Tongue (tissue), 3 donors: ENCODE measurements at places on chromosomes 3 and 15. TPM values are rescaled to one million over a fixed set of nuclear protein-coding genes. Genes with fewer than 3 reads are reported as not detected.
A peak's percentile ranks its signal among the peaks of the same experiment; 100 is the strongest.

- no peak for DNase-seq
Observed at GRCh38 chr15:101618851-101619614, 33.1 kb downstream of the TM2D3 start.

GRCh38 chr15:37017031-37017625 is 83.2 kb downstream of the MEIS2 start:
- no peak for DNase-seq

GRCh38 chr15:89803941-89804800 is 10.5 kb downstream of the ANPEP start:
- no peak for DNase-seq

DNA sequence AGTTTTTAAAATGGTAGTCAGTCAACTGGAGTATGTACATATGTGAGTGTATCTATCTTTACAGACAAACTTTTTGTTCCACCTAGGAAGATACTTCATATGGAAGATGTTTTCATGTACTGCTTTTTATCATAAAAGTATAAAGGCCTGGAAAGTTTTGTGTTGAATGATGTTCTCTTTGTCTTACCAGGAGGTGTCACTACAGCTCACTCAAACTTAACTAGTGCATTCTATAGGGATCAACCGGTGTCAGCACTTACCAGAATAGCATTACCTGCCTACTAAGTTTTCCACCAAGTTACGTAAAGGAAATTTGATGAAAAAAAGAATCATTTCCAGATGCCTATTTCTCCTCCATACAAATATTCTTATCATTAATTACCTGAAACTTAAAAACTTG is 522.6 kb upstream of the SEMA6D start:
- DNase-seq: peak; percentile 59

GRCh38 chr15:58355382-58355971 is 76.3 kb upstream of the LIPC start:
- no peak for DNase-seq

DNA sequence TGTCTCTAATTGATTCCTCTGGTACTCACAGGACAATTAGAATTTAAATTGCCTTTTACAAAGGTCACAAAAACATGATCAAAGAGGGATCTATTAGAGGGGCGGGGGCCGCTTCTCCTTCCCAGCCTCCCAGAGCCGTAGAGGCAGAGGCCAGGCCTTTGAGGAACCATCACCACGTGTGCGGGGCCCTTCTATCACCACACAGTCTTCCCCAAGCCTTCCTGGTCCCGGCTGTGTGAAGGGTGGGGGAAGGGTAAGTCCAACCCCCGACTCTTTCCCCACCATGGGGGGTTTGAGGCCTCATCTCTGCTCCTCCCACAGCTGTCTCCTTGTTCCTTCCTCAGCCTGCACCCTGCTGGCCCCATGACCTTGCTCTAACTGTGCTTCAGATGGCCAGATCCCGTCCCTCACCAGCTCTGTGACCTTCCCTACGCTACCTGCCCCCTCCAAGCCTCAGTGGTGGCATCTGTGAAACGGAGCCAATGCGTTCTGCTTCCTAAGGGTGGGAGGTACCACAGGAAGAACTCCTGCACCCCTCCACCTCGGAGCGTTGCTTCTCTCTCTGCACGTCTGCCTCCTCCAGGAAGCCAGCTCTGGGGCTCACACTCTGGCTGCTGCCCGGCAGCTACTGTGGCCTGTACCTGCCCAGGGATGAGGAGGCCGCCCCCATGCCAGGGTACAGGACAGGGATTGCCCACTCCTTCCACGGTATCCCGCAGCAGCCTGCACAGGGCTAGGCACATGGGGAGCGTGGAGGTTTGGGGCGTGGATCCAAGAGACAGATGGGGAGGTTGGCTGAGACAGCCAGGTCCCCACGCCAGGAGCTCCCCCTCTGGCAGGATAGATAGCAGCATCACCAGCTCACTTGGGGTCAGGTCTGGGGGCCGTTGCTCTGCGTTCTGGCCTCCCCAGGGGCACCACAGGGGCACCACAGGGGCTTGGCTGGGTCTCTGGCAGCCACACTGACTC is 83.8 kb downstream of the LINGO1 start:
- no peak for DNase-seq

GRCh38 chr3:134694466-134694865 is 43.6 kb upstream of the KY start:
- DNase-seq: no peak

- DNase-seq: no peak
Observed at GRCh38 chr3:54827776-54828175, 100.1 kb downstream of the LRTM1 start.

- no peak for DNase-seq
Observed at GRCh38 chr15:59388670-59389069, 16.0 kb upstream of the MYO1E start.

DNA sequence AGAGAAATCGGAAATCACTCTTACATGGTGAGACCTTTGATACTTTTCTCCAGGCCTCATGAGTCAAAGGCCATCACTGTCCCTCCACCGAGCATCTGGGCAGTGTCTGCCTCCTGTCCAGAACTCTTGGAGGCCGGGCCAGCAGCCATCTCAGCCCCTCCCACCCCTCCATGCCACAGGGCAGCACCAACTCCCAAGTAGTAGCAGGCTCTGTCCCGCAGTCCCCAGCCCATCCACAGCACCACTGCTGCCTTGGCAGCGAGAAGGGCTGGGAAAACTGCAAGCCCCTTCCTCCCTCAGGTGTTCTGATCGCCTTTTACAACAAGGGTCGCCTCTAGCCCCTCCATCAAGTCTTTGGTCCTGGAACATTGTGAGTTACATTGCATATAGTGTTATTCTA is 5.5 kb downstream of the LYSMD4 start:
- no peak for DNase-seq

GRCh38 chr15:75646112-75646943 is 1.4 kb upstream of the SNX33 start:
- no peak for DNase-seq

DNA sequence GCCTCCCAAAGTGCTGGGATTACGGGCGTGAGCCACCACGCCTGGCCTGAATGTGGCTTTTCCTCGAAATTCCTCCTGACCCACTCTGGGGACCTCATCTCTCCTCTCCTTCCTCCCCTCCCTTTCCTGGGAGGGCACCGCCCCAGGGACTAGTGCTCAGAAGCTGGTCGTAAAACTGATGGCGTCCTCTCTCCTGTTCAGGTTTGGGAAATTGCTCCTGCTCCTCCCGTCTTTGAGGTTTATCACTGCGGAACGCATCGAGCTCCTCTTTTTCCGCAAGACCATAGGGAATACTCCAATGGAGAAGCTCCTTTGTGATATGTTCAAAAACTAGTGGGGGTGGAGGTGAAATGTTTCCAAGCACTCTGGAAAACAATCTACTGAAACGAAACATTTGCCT is 7.0 kb downstream of the NR2E3 start:
- DNase-seq: no peak

GRCh38 chr15:70701891-70702568 is 61.3 kb downstream of the UACA start:
- DNase-seq: peak; percentile 73

DNA sequence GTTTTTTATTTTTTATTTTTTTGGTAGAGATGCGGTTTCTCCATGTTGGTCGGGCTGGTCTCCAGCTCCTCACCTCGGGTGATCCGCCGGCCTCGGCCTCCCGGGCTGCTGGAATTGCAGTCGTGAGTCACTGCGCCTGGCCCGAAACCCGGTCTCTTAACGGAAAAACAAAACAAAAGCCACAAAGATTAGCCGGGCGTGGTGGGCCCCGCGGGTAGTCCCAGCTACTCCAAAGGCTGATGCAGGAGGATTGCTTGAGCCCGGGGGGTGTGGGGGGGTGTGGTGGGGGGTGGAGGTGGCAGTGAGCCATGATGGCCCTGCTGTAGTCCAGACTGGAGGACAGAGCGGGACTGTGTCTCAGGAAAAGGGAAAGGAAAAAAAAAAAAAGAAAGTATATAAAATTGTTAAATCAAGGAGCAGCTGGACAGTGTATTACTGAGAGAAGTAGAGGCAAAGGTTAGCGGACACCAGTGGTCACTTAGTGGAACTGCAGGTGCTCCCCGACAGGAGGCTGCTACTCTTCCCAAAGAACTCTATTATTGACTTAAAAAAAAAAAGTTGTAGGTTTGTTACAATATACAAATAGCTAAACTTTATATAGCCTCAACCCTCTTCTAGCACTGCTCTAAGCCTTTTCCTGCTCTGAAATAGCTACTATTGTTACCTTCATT is 30.3 kb upstream of the TUBGCP5 start:
- no peak for DNase-seq

DNA sequence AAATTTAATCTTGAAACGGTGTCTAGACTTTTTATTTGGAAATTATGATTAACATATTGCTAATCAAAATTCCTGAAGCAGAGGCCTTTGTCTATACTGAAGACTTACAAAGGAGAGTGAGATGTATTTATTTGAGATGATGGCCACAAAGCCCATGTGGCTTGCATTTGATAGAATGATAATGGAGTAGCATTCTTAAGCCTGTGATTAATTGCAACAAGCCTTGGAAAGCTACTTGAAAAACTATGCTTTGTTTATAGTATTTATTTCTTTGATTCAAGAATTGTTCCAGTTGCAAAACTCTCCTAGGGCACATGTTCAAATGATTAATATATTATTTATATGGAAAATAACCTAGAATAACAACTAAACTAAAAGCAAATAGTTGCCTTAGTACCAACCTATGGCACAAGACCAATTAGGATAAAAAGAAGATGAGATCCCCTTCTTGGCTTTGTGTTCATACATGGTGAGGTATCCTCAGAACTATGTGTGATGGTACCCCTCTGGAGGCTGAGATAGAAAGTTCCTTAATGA is 244.1 kb upstream of the TBL1XR1 start:
- no peak for DNase-seq

DNA sequence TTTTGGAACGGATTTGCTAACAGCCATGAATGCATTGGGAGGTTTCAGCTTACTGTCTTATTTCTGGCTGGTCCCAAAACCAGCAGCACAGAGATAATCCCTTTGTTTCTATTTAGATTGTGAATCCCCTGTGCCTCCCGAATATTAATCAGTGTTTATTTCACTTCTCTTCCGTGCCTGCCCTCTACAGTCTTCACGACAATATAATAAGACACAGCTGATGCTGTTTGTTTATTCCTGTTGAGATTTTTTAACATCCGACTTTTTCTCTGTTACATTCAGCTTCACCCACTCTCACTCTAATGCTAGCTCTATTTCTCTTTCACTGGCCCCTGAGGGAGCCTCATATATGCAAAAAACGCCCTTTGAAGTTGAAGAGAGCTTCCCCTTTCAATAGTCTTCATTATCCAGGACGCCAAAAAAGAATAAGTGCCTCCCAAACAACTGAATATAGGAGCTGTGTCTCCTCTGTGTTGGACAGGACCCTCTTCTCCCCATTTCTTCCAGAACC is 995.3 kb downstream of the ROBO2 start:
- peak; percentile 54 for DNase-seq

- DNase-seq: no peak
Observed at GRCh38 chr3:125715651-125716050, 120.4 kb upstream of the OSBPL11 start.

DNA sequence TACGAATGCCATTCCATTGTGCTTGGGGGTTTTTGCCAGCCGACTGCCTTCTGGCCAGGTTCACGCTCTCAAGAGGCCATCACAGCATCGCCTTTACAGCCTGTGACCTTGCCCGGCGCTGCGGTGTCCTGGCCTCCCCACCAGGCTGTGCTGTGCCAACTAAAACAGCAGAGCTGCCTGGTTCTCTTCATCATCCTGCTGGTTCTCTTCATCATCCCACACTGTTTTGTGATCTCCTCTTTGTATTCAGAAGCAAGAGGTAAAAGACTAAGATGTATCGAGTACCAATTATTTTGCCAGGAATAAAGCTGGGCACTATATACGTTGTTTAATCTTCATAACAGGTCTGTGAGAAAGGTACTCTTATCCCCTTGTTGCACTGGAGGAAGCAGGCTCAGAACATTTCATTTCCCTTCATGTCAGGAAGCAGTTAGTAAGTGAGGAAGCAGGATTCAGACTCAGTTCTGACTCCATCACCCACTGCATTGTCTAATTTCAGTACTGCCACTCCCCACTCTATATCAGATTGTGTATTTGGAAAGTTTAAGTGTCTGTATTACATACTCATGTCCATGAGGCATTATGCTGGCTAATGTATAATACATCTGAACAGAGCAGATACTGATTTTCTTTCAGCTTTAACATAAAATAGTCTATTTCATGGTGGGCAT is 92.7 kb downstream of the LRRC28 start:
- no peak for DNase-seq

DNA sequence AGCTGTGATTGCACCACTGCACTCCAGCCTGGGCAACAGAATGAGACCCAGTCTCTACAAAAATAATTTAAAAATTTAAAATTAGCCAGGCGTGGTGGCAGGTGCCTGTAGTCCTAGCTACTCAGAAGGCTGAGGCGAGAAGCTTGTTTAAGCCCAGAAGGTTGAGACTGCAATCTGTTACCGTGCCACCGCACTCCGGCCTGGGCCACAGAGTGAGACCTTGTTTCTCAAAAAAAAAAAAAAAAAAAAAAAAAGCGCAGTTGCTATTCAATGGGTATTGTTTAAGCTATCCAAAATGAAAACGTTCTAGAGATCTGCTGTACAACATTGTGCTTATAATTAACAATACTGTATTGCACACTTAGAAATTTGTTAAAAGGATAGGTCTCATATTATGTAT is 24.0 kb downstream of the ZNF148 start:
- DNase-seq: no peak

- no peak for DNase-seq
Observed at GRCh38 chr3:31165399-31165860, 271.0 kb upstream of the GADL1 start.

GRCh38 chr3:128603811-128604775 is 46.5 kb downstream of the RPN1 start:
- no peak for DNase-seq

DNA sequence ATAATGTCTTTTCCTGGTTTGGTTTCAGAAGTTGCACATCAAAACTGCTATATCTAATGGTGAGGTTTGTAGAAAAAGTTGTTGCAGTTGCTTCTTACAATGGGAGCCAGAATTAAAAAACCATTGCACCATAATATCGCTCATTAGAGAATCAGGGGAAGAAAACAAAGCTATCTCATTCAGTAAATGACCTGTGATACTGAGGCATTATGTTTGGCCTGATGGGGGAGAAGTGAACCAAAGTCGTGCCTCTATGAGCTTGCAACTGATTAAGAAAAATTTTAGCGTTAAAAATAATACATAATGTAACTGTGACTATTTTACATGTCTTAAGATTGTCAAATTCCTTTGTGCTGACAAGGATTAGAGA is 60.2 kb upstream of the ARHGEF26 start:
- no peak for DNase-seq

Gene SNTN
- not detected for total RNA-seq

Gene UTS2B
- not detected for total RNA-seq

Gene CIDEC
- not detected for total RNA-seq

Gene TMEM212
- not detected for total RNA-seq

Gene TUSC7
- total RNA-seq: not detected

Gene ADAMTS17
- 12.4 TPM for total RNA-seq

Gene TMEM45A
- 19.9 TPM for total RNA-seq

Gene SCAANT1
- not detected for total RNA-seq

Gene TTC23
- 43.1 TPM for total RNA-seq
